ENCODE measurements at places on chromosomes 7 and 10. TPM values are rescaled to one million over a fixed set of nuclear protein-coding genes. Genes with fewer than 3 reads are reported as not detected.

DNA sequence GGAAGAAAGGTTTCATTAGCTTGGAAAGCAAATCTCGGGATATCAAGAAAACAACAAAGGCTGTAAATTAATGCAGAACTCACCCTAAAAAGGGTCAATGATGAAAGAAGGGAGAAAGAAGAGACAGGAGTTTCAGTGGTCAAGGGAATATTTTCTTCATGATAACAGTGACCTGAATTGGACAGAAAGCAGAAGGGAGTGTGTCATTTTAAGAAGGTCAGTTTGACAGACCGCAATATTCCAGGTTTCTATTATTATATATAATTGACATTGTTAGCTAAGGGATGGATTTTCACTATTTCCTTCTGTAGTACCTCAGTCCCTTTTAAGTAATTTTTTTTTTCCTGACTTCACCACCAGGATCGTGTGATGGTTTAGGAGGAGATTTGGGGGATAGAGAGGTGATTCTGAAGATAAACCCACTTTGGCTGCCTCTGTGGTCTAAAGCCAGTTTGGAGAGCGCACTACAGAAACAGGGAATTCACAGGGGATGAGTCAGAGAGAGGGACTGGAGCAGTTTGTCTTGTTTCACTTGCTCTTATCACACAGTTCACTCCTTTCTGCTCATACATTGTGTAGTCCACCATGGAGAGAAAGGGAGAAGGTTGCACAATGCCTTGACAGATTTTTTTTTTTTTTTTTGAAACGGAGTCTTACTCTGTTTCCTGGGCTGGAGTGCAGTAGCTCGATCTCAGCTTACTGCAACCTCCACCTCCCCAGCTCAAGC is 417.9 kb downstream of the AUTS2 start:
- no peak overlapping the region for H3K4me3 ChIP-seq
- DNase-seq, result no peak
- no peaks in the 10 kb centered on the region for H3K4me1 ChIP-seq
- H3K36me3 ChIP-seq, result no peaks in the 10 kb centered on the region
- H3K27me3 ChIP-seq, result no peaks in the 10 kb centered on the region

GRCh38 chr10:17004801-17005380 is 124.7 kb downstream of the CUBN start:
- no peaks in the 10 kb centered on the region for H3K27me3 ChIP-seq
- no peak for DNase-seq
- no peak overlapping the region for H3K4me3 ChIP-seq
- no peaks in the 10 kb centered on the region for H3K36me3 ChIP-seq
- H3K4me1 ChIP-seq, result peaks cover 8% of the 10 kb centered on the region

DNA sequence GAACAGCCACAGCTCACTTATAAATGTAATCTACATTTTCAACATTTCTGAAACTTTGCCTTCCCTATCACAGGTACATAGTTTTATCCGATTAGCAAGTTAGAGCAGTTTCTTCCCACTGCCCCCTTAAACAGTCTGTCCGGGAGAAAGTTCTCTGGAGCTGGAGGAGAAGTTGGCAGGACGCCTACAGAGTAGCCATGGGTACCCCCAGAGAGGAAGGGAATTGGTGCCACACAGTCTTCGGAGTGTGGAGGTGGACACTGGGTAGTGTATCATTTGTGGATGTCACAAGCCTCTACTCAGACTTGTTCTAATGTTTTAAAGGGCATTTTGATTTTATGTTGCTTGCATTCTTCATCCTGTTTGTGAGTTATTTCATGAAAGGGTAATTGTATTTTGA is 39.0 kb downstream of the TAF3 start:
- no peak for DNase-seq
- H3K36me3 ChIP-seq, result no peaks in the 10 kb centered on the region
- H3K27me3 ChIP-seq, result no peaks in the 10 kb centered on the region
- H3K4me3 ChIP-seq, result no peak overlapping the region
- no peaks in the 10 kb centered on the region for H3K4me1 ChIP-seq
- H3K27ac ChIP-seq, result no peak overlapping the region

GRCh38 chr10:59016043-59016442 is 160.4 kb upstream of the PHYHIPL start:
- no peak overlapping the region for H3K4me3 ChIP-seq
- no peak overlapping the region for H3K27ac ChIP-seq
- no peak for DNase-seq
- no peaks in the 10 kb centered on the region for H3K27me3 ChIP-seq
- H3K36me3 ChIP-seq, result no peaks in the 10 kb centered on the region
- peaks cover 2% of the 10 kb centered on the region for H3K4me1 ChIP-seq

- no peak for DNase-seq
- no peaks in the 10 kb centered on the region for H3K36me3 ChIP-seq
- H3K27me3 ChIP-seq, result no peaks in the 10 kb centered on the region
- no peak overlapping the region for H3K4me3 ChIP-seq
- H3K27ac ChIP-seq, result no peak overlapping the region
Measured at GRCh38 chr10:3239920-3240894, 67.6 kb upstream of the PITRM1 start.

GRCh38 chr10:120578890-120579289 is 121.9 kb downstream of the PLPP4 start:
- H3K27me3 ChIP-seq, result no peaks in the 10 kb centered on the region
- H3K4me3 ChIP-seq, result no peak overlapping the region
- no peaks in the 10 kb centered on the region for H3K4me1 ChIP-seq

GRCh38 chr10:118823256-118823907 is 68.6 kb upstream of the CACUL1 start:
- no peaks in the 10 kb centered on the region for H3K27me3 ChIP-seq
- no peak overlapping the region for H3K27ac ChIP-seq
- H3K4me1 ChIP-seq, result no peaks in the 10 kb centered on the region
- no peak for DNase-seq
- no peak overlapping the region for H3K4me3 ChIP-seq
- no peaks in the 10 kb centered on the region for H3K36me3 ChIP-seq

DNA sequence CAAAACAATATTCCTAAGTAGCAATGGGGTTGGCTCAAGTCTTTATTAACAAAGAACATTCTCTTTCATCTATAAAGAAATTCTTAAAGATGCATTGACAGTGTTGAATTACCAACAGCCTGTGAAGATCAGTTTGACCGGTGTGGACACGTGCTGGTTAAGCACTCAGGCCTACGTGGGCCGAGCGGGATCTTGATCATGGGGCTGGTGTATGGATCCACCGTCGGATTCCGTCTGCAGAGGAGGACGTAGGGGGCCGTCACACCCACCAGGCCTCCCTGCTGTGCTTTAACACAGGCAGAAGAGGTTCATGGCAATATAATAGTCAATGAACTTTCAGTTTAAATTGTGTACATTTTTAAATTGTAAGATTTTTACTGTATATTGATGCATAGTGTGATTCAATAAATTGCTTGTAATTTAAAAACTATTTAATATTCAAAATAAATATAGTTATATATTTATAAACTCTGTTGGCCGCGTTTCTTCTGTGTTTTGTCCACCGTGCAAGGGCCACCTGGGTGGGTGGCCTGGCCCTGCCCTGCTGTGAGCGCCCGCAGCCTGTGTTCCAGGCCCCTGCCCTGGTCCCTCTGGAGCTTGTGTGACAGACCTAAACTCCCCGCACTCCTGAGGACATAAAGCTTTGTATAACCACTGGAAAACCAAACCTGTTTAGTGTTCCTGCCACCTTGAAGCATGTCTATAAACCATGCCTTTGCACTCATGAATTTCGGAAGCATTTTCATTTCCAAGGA is 1.9 kb upstream of the BHLHA15 start:
- H3K27me3 ChIP-seq, result no peaks in the 10 kb centered on the region
- H3K4me1 ChIP-seq, result no peaks in the 10 kb centered on the region
- DNase-seq, result peak; percentile 71
- H3K36me3 ChIP-seq, result peaks cover 2% of the 10 kb centered on the region

DNA sequence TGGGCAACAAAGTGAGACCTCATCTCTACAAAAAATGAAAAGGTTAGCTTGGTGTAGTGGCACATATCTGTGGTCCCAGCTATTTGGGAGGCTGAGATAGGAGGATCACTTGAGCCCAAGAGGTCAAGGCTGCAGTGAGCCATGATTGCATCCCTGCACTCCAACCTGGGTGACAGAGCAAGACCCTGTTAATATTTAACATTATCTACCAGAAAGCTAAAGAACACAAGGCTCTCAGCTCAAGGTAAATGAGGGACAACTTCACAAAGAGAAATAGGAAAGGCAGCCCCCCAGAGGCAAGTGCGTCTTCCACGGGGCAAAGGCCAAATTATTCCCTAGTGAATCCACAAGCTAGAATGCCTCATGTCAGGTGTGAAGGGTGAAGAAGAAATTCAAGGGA is 109.6 kb upstream of the PFKP start:
- peaks cover 3% of the 10 kb centered on the region for H3K27me3 ChIP-seq
- H3K4me3 ChIP-seq, result no peak overlapping the region
- no peak overlapping the region for H3K27ac ChIP-seq
- no peaks in the 10 kb centered on the region for H3K4me1 ChIP-seq

GRCh38 chr10:125201108-125201524 is 40.8 kb upstream of the CTBP2 start:
- H3K27ac ChIP-seq, result no peak overlapping the region
- H3K36me3 ChIP-seq, result no peaks in the 10 kb centered on the region

GRCh38 chr10:81071087-81071796 is 533.5 kb downstream of the SH2D4B start:
- H3K4me1 ChIP-seq, result no peaks in the 10 kb centered on the region
- H3K27ac ChIP-seq, result no peak overlapping the region
- no peak for DNase-seq

- H3K27me3 ChIP-seq, result no peaks in the 10 kb centered on the region
- peak; percentile 86 for DNase-seq
- no peaks in the 10 kb centered on the region for H3K36me3 ChIP-seq
- peaks cover 3% of the 10 kb centered on the region for H3K4me1 ChIP-seq
- no peak overlapping the region for H3K4me3 ChIP-seq
- H3K27ac ChIP-seq, result no peak overlapping the region
Measured at GRCh38 chr7:81484261-81484660, 285.6 kb downstream of the HGF start.

- no peak overlapping the region for H3K27ac ChIP-seq
- H3K4me1 ChIP-seq, result no peaks in the 10 kb centered on the region
- H3K27me3 ChIP-seq, result no peaks in the 10 kb centered on the region
Measured at GRCh38 chr7:107684287-107684686, 23.7 kb downstream of the SLC26A4 start.

DNA sequence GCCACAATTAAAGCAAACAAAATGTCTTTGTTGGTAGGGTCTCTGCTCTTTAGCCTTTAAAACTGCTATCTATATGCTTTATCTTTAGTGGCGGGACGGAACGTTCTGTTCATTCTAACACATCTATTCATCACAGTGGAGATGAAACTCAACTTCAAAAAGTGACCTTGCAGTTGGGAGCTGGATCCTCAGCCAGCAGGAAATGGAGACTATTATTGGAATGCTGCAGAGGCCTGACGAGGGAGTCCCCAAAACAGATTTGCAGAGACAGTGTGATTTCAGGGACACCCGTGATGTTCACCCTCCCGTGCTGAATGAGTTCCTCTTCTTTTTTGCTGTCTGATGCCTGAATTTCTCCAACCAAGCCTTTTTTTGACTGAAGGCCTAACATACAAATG is 306.0 kb upstream of the SHH start:
- peaks cover 2% of the 10 kb centered on the region for H3K27me3 ChIP-seq
- no peaks in the 10 kb centered on the region for H3K36me3 ChIP-seq
- no peak for DNase-seq
- H3K4me3 ChIP-seq, result no peak overlapping the region
- H3K4me1 ChIP-seq, result no peaks in the 10 kb centered on the region

- no peaks in the 10 kb centered on the region for H3K27me3 ChIP-seq
- H3K27ac ChIP-seq, result no peak overlapping the region
- no peaks in the 10 kb centered on the region for H3K4me1 ChIP-seq
- no peak for DNase-seq
- no peaks in the 10 kb centered on the region for H3K36me3 ChIP-seq
Measured at GRCh38 chr7:27689591-27690164, 27.0 kb upstream of the HIBADH start.

The TMEM178B gene
- 0.26 TPM for total RNA-seq

The CYP26A1 gene
- total RNA-seq, result not detected

The IGF2BP3 gene
- total RNA-seq, result 1.6 TPM

All from aorta (tissue), 5 donors.